ENCODE measurements at places on chromosomes 5 and 9. TPM values are rescaled to one million over a fixed set of nuclear protein-coding genes. Genes with fewer than 3 reads are reported as not detected.
A peak's percentile ranks its signal among the peaks of the same experiment; 100 is the strongest.

GRCh38 chr9:130448771-130449603 is 4.2 kb downstream of the ASS1 start:
- no peak for DNase-seq

SEPTIN8 gene
- total RNA-seq: 15.5 TPM

STC2 gene
- total RNA-seq: 4.2 TPM

- no peak for DNase-seq
These were observed 44.0 kb upstream of the LIFR start for GRCh38 chr5:38600329-38601045.

DNA sequence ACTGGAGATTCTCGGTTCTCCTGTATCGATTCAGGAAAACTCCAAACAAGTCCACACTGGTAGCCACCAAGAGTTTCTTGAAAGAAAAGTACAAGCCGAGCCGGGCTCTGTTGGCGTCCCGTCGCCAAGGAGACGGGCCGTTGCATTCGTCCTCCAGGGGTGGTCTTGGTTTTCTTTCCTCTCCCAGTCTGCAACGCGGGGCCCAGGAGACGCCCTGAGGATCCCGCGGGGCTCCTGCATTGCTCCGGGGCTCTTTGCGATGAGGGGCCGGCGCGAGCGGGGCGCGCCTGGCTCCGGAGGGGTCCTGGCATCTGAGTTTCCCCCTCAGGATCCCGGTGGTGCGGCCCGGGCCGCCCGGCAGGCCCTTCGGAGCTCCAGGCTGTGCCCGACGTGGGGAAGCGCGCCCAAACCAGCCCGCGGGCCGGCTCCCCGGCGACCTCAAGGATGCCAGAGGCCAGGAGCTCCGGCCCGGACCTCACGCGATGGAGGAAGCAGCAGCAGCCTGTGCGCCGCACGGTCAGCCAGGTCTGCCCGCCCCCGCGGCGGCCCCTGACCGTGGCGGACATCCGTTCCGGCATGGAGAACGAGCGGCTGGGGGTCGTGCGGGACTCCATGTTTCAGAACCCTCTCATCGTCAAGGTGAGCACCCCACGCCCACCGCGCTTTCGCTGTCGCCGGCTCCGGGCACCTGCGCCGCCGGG is at the start of gene CFAP77:
Gene CFAP77 (plus strand): TSS at position 384 of the 701 bp plus-strand sequence. CDS start 61 bp downstream, at position 445.
- DNase-seq: no peak

DNA sequence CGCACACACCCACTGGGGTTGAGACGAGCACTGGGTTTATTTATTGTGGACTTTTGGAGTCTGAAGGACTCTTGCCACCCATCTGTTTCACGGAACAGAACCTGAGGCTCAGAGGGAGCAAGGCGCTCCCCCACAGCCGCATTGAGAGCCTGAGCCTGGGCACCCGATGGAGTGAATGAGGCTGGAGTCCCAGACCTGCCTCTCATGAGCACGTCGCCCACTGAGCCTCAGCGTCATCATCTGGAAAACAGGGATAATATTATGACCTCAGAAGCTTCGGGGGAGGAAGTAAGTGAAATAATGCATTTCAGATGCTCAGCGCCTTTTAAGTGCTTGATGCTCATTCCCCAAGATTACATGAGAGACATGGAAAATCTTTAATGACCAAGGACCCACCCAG is 5.5 kb downstream of the NEK6 start:
- DNase-seq: no peak

GRCh38 chr9:129895376-129896268 is 60.4 kb downstream of the USP20 start:
- no peak for DNase-seq

- DNase-seq: no peak
These were observed 60.7 kb downstream of the NDST1 start for GRCh38 chr5:150568663-150569062.

DNA sequence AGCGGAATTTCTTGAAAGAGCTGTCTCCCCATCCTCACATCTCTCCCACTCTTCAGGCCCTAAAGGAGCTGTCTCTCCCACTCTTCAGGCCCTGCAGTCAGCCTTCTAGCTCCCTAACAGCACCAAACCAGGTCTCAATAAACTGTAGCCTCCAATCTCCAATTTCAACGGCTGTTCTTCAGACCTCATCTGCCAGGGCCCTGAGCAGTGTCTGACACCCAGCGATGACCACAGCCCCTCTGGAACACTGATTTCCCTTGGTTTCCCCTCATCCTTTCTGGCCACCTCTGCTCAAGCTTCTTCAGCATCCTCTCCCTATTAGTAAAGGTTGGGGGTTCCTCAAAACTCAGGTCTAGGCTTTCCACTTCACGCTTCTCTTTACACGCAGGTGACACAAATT is 1.6 kb upstream of the P4HA2 start:
- peak; percentile 30 for DNase-seq

DOCK8 gene
- 101 TPM for total RNA-seq

TMEM174 gene
- total RNA-seq: not detected

- DNase-seq: no peak
These were observed 129.8 kb upstream of the SLC24A2 start for GRCh38 chr9:19918630-19919029.

GMCL2 gene
- total RNA-seq: not detected

DNA sequence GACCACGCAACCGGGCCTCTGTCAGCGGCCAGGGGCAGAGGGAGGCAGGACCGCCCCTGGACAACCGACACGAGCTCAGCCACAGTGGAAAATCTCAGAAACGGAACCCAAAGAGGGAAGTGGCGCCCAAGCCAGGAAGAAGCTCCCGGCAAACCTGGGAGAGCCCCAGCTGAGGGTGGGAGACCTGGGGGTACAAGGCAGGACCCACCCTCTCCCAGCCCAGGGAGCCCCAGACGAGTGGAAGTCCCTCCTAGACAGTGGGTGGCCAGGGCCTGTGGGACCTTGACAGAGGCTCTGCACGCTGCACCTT is 3.0 kb downstream of the SLC12A7 start:
- no peak for DNase-seq

DNA sequence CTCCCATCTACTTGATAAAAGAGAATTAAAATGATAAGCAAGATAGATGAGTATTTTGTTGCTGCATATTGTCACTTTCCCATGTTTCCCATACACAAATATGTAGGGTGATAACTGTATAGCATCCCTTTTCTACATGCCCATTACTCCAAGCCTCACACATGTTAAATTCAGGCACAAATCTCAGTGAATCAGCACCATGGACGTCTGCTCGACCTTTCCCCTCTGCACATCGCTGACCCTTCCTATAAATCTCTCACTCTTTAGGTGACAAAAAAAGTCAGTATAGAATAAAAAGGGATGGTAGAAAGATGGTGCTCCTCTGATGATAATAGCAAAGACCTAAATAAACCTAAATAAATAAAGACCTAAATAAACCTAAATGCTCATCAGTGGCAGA is 1097.7 kb upstream of the C9orf72 start:
- DNase-seq: no peak

ZNF454 gene
- total RNA-seq: not detected

ANKRD34B gene
- not detected for total RNA-seq

TLE4 gene
- 20.9 TPM for total RNA-seq

DNA sequence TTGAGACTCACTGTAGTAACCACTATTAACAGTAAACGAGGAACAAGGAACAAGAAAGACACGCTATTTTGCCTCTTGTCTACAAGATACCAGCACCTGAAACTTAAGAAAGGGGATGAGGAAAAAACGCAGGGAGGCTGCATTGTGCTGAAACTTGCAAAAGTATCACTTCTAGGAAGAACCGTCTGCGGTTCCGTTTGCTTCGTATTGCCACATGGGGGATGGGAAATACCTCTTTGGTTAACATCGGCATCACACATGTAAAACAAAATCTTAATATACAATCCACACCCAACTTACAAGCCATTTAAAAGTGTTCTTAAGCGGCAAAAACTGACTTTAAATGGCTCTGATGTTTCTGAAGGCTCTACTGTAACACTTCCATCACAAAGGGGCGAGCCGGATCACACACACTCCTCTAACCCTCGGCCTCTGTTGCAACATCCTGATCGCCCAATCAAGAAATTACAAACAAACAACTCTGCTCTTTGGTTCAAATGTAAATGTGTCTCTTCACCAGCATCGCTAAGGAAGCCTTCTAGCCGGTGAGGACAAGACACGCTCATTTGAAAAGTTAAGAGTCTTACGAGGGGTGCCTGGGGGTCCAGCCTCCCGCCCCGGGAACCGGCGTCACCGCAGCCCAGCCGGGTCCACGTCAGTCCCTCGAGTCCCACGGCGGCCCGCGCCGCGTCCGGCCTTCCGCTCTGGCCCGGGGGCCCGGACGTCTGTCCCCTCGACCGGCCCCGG is 621 bp downstream of the SEC16A start:
- DNase-seq: no peak

NIPAL4 gene
- 0.30 TPM for total RNA-seq
